ENCODE measurements at places on chromosomes 7 and 10.

DNA sequence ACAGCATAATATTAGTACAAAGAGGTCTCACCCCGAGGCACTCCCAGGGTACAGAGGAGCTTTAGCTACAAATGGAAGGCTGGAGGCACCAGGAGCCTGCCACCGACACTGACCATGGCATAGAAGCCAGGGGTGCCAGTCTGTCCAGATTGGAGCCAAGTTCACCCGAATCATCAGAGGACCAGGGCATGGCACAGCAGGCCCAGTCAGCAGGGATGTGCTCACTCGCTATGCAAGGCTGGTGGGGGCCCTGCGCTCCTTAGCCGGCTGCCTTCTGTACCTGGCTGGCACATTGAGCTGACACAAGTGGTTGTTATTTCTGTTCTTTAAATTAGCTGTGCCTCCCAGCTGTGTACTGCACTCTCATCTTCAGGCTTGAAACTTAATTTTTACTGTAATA lies 149.3 kb downstream of the TCERG1L start:
- DNase-seq = no peak

DNA sequence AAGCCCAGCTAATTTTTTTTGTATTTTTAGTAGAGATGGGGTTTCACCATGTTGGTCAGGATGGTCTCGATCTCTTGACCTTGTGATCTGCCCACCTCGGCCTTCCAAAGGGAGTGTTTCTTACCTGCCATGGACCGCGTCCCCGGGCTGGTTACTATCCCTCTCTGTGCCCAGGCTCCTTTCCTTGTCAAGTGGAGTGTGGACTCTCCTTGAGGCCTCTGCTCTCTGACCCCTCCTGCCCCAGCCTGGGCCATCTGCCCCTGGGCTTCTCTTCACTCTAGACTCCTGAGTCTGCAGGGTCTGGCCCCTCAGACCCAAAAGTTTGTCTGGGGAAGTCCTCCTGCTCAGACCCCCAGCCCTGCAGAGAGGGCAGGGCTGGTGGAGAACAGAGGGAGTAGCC lies 20.7 kb downstream of the NEURL1 start:
- no peak for DNase-seq

- no peak for DNase-seq
Measured at GRCh38 chr7:124403587-124403986, 362.0 kb downstream of the GPR37 start.

- no peak for DNase-seq
Measured at GRCh38 chr10:31393844-31394243, 74.8 kb downstream of the ZEB1 start.

- DNase-seq = no peak
Measured at GRCh38 chr10:119770928-119771327, 45.1 kb downstream of the INPP5F start.

GRCh38 chr7:42183547-42183946 lies 53.5 kb downstream of the GLI3 start:
- no peak for DNase-seq

GRCh38 chr7:106070567-106071254 lies 41.4 kb downstream of the SYPL1 start:
- no peak for DNase-seq

- no peak for DNase-seq
Measured at GRCh38 chr7:72622532-72622931, 205.5 kb downstream of the TYW1B start.

DNA sequence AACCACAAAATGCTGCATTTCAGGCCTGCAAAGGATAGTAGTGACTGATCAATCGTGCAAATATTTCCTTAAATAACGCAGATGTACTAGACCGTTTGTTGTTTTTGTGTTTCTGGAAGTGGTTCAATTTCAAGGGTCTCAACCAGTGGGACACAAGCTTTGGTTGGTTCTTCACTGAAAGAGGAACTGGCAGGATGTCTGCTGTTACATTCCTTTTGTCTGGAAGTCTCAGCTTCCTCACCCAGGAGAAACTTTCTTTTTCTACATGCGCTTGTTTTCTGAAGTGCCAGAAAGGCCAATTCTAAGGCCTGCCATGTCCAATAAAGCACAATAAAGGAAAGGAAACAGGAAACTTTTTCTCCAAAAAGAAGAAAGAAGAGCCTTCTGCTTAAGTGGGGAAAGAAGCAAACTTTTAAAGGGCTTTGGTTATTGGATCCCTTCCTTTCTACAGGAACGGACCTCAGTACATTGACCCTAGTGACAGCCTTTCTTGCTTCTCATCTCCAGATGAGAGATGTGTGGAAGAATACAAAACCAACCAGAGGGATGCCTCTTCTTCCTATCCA lies 4.1 kb downstream of the DKK1 start:
- DNase-seq = no peak

DNA sequence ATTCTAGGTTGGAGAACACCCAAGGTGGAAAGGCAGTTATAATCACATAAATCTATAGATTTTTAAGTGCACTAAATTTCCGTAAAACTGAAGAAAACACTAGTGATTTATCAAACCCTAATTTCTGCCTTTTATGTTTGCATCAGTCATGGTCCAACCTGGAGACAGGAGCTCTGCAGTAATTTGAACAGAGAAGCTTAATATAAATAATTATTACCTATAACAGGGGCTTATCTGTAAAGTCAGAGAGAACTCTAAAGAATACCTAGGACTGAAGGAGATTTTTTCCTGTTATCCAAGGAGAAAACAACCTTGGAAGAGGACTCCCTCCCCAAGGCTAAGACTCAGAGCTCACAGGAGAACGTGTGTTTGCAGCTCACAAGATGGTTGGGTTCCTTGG lies 95.1 kb downstream of the MPP7 start:
- DNase-seq = no peak

GRCh38 chr10:132836832-132837540 lies 51.0 kb upstream of the NKX6-2 start:
- DNase-seq = no peak
